Cardiac septum (tissue), 1 donor: ENCODE measurements at places on chromosomes 2 and 18. TPM values are rescaled to one million over a fixed set of nuclear protein-coding genes. Genes with fewer than 3 reads are reported as not detected.

Gene CFAP65
- not detected for total RNA-seq

Gene PAX3
- 0.19 TPM for total RNA-seq

Gene ZNF514
- 14.7 TPM for total RNA-seq

Gene ACSL3
- 37.4 TPM for total RNA-seq

Gene SRBD1
- total RNA-seq: 11.2 TPM

Gene MRO
- 1.4 TPM for total RNA-seq

Gene KLHL41
- 90.5 TPM for total RNA-seq

Gene FOXI3
- not detected for total RNA-seq

Gene CXCR1
- total RNA-seq: 1.9 TPM
